Retina (tissue), 1 donor: ENCODE measurements at places on chromosomes 16 and 17.

DNA sequence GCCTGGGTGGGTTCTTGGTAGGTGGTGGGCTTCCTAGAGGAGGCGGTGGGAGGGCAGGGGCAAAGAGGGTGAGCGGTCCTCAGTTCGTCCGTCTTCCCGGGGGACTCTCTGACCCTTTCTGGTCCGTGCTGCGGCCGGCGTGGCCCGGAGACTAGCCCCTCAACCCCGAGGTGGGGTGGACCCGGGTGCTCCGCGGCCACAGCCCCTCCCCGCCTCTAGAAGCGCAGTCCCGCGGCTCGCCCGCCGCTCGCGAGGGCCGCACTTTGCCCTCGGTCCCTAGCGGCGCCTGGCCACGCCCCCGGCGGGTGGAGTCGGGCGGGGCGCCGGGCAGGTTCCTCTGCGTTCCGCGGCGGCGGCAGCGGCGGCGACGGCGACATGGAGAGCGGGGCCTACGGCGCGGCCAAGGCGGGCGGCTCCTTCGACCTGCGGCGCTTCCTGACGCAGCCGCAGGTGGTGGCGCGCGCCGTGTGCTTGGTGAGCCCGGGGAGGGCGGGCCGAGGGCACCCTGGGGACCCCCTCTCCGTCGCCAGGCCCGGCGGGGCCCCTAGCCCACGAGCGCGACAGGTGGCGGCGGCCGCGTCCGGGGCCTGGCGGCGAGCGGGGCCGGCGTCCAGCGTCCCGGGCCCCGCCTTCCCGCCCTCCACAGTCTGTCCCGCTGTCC is at the start of gene SYNGR2:
Gene SYNGR2 (plus strand): TSS at position 340 of the 661 bp plus-strand sequence. CDS start 36 bp downstream, at position 376.
- peak; percentile 87 for DNase-seq

DNA sequence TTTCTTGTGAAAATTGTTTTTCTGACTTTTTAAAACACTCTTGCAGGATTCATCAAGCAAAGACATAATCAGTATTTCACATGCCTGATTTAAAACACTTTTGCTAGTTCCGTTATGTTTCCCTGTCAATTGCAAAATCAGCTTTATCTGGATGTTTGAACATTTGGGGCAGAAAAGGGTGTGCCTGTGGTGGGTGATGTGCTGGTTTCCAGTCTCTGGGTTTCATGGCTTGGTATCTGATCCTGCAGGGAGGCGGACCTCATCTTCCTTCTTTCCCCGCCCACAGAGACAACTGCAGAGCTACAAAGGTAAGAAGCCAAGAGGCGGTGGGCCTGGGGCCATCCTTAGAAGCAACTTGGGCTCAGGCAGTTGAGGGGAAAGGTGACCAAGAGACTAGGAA is 41.8 kb downstream of the NLRC5 start:
- DNase-seq = no peak

DNA sequence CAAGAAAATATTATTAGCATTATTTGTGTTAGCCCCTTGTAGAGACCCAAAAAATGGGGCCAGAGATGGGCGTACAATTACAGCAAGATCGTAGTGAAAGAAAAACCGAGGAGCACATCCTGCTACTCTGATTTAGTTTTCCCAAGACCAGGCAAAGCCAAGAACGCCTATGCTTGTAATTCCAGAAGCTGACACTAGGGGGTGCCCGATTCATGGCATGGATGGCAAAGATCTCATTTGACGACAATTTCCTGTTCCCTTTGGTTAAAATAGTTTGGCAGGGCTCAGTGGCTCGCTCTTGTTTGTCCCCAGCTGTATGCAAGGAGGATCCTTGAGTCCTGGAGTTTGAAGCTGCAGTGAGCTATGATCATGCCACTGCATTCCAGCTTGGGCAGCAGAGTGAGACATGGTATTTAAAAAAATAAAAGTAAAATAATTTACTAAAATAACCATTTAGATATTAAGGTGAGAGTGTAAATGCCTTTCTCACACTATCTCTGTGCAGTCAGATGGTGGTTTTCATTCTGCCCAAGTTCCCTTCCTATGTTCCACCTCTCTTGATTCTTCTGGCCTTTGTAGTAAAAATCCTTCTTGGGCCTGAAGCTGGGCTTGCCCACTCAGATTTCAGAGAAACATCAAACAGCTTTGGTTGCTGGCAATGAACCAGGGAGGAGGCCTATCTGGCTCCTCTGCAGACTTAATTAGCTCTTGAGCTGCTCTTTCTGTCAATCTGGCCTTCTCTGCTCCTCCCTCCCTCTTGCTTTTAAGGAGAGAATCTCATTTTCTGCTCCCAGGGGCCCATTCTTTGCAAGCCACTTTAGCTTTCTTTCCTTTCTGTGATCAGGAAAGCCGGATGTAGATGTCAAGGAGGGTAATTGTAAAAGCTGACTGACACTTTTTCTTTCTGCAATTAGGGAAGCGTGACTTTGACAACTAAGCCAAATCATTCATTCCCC is 31.2 kb downstream of the TMEM238L start:
- DNase-seq = peak; percentile 36

- DNase-seq = no peak
Observed at GRCh38 chr16:50702725-50703124, 9.3 kb downstream of the NOD2 start.

- DNase-seq = no peak
Observed at GRCh38 chr17:179066-179432, 2.4 kb downstream of the DOC2B start.

DNA sequence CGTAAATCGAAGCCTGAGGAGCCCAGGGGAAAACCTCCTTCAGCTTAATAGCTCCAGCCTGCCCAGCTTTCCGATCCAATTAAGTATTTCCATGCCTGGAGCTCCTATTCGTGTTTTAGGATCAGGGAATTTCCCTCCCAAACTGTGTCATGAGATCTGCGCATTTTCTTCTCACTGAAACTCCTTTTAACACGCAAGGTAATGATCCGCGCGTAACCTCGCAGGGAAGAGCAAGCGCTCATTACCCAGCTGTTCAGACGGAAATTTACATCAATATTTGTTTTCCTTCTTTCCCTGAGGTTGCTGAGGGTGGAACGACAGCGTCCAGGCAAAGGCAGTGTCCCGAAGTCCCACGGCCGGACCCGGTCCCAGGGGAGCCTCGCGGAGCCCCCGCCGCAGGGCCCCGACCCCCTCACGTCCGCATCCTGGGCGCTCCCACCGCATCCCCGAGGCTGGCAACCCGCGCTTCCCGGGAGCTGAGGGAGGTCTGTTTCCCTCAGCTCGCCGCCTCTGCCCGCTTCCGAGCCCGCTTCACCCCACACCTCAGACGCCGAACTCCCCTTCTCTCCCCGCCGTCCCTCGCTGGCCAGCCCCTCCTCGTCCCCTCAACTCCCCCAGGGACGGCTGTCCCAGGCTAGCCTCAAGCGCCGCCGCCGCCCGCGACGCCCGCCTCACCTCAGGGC is 415 bp downstream of the ABCA5 start:
- DNase-seq = no peak

GRCh38 chr17:34706029-34706428 is 126.6 kb downstream of the TMEM132E start:
- DNase-seq = no peak

DNA sequence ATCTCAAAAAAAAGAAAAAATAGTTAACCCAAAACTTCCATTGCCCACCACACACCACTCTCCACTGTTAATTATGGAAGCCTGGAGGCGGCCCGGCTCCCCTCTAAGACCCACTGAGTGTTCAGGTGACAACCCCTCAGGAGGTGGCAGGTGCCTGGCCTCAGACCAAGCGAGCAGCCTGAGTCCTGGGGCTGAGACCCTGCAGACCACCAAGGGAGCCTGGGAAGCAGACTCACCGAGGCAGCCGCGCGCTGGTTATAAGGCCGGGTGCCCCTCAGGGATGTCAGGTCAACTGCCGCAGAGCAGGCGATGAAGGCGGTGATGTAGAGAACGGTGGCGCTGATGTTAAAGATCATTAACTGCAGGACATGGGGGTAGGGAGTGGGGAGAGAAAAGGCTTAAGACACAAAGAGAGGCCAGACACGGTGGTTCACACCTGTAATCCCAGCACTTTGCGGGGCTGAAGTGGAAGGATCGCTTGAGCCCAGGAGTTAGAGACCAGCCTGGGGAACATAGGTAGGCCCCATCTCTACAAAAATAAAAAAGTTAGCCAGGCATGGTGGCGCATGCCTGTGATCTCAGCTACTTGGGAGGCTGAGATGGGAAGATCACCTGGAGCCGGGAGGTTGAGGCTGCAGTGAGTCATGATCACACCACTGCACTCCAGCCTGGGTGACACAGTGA is 13.3 kb downstream of the ARL2BP start:
- DNase-seq = no peak

- no peak for DNase-seq
Observed at GRCh38 chr16:50740736-50741135, 1.1 kb upstream of the CYLD start.

GRCh38 chr17:74513987-74514631 is 17.2 kb downstream of the CD300LB start:
- DNase-seq = peak; percentile 17

DNA sequence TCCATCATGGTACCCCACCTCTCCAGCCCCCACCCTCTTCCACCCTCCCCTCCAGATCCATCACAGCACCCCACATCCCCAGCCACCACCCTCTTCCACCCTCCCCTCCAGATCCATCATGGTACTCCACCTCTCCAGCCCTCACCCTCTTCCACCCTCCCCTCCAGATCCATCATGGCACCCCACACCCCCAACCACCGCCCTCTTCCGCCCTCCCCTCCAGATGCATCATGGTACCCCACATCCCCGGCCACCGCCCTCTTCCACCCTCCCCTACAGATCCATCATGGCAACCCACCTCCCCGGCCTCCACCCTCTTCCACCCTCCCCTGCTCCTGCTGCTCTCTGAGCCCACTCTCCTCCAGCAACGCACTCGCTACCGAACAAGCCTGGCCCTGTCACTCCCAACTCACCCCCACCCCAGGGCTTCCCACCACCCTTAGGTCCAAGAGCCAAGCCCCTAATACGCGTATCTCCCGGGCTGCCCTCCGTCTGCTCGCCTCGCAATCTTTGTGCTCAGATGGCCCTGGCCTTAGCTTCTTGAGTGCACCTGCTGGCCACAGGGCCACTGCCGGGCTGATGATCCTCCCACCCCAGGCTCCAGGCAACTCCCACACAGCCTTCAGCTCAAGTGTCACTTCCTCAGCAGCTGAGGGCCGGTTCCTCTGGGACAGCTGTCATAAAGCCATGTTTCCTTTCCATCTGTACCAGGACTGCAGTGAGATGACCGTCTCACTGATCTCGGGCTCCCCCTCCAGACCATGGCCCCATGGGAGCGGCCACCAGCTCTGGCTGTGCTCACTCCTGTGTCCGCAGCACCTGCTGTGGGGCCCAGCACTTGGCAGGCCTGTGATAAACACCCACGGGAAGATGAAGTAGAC is 25.5 kb downstream of the KDM8 start:
- DNase-seq = peak; percentile 55

DNA sequence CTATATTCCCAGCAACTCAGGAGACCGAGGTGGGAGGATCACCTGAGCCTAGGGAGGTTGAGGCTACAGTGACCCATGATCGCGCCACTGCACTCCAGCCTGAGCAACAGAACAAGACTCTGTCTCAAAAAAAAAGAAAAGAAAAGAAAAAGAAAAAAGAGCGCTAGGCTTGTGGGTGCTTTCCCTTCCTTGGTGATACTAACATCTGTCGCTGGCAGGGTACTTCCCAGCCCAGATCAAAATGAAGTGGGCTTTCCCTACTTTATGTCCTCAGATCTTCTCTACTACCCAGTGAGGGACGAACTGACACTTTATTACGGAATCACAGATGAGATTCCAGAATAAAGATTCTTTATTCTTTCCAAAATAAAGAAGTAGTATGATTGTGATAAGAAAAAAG is 103.8 kb upstream of the NOL11 start:
- DNase-seq = no peak

DNA sequence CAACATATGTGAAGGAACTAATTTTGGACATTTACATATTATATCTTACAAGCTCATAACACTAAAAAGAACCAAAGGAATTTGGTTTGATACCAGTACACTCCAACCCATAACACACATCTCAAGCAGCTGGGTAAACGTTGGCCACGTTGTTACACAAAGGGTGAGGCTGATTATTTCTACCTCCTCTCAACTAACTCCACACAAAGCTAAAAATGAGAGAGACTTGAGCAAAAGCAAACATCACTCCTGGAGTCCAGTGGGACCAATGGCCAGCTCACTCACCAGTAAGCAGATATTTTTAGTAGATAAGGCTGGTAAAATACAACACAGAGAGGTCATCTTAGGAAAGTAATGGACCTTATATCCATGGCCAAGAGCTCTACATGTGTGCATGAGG is 207.6 kb downstream of the MRTFB start:
- DNase-seq = no peak

GRCh38 chr17:68734187-68734900 is 133.2 kb upstream of the FAM20A start:
- no peak for DNase-seq

DNA sequence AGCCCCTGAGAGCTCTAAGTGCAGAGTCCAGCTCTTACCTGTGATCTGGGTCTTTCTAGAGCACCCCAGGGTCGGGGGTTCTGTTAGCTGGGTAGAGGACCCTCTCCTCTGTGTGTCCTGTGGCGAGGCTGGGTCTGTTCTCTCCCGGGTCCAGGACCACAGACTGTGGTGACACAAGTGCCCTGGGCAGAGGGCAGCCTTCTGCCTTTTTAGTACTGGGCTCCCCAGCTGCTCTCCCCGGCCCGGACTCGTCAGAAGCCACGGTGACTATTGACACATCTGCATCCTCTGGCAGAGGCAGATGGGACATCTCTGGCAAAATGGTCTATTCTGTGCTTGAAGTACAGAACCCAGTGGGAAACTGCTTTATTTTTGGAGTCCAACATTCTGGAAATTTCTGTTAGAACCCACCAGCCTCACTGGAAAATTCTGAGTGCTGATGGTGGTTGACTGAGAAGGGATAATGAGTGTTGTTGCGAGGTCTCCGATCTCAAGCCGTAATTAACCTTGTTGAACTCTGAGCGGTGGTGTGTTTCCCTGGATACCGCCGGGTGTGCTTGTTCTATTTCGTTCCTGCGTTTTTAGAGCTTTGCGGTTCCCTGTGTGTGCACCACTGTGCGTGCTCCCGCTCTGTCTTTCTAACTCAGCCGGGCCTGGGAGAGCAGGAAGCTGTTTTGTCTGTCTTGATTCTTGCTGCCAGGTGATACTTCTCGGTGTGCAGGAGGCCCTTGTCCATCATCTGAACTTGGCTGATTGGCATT is 26.0 kb upstream of the NUDT16L1 start:
- DNase-seq = peak; percentile 45

DNA sequence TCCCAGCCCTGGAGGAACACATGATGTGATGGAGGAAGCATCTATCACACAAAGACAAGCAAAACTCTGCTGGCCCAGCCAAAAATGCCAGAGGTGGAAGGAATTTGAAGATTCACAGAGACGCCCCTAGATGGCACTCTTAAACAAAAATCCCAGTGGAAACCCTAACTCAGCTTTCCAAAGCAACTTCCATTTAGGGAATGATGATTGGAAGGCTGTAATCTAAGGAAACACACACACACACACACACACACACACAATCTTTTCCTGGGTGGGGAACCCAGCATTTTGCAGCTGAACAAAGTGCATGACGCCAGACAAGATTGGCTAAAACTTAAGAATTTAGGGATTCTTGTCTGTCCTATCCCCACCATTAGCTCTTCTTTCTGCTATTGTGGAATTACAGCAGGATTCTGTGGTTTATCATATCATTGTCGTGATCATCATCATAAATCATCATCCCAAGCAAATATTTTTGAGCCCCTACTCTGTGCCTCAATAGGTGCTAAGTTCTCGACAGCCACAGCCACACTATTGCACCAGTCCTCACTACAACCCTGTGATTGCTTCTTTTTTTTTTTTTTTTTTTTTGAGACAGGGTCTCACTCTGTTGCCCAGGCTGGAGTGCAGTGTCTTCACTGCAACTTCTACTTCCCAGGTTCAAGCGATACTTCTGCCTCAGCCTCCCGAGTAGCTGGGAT is 1.6 kb upstream of the LDAF1 start:
- DNase-seq = peak; percentile 65
